Activated naive CD4-positive, alpha-beta T cell treated with anti-CD3 and anti-CD28 coated beads for 36 hours (primary cell): ENCODE measurements at places on chromosomes 2 and 18. TPM values are rescaled to one million over a fixed set of nuclear protein-coding genes. Genes with fewer than 3 reads are reported as not detected.

DLGAP1 gene
- not detected for total RNA-seq

PAX8 gene
- total RNA-seq, result 2.8 TPM

VWA3B gene
- total RNA-seq, result not detected

AFF3 gene
- total RNA-seq, result 1.5 TPM

CNGA3 gene
- total RNA-seq, result not detected

SLC14A1 gene
- total RNA-seq, result 0.26 TPM

REEP1 gene
- 0.19 TPM for total RNA-seq

MC5R gene
- total RNA-seq, result not detected

MARCHF4 gene
- total RNA-seq, result not detected

ID2 gene
- total RNA-seq, result 73.9 TPM

ZDBF2 gene
- total RNA-seq, result 3.9 TPM

DNA sequence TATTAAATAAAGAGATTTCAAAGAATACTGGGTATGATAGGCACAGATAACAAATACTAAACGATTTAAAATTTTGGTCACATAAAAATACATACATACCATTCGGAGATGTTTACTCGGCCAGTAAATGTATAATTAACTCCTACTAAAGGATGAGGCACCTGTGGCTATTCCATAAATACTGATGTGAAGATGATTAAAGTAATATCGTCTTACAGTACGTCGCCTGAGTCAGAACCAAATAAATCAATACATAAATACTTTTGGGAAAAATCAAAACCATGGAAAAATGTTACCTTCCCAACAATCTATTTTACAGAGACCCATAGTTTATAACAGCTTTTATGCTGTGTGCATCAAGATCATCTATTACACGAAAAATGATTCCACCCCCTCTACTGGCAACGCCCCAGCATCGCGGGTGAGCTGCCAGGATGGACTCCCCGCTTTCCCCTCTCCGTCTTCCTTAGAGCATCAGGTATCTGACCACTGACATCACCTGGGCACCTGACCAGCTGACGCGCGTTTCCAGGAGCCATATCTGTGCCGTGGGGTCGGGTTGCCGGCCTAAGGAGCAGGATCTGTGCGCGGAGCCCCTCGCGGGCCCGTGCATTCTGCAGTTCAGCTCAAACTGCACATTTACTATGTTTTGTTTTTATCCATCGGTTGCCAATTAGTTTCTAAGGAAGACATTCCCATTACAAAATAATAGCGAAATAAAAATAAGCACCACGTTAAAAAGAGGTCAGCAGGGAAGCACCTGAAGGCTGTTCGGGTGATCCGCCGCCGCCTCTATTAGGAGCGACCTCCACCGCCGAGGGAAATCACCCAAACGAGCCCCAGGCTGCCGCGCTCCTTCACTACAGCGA, 901 bp downstream of the ICA1L start:
- peak; percentile 85 for DNase-seq

DNA sequence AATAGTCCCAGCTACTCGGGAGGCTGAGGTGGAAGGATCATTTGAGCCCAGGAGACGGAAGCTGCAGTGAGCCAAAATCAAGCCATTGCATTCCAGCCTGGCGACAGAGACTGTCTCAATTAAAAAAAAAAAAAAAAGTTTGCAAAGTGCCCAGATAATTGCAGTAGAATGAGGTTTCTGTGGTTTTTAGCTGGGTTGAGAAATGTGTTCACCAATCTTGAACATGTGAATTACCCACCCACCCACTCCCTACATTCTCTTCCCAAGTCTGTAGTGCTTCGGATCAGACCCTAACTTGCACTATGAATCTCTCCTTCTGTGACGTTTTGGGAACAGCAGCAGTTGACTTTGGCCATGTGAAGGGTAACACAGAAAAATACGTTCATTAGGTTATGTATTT, 247.3 kb downstream of the PTGR3 start:
- DNase-seq, result no peak

- DNase-seq, result no peak
Observed at GRCh38 chr2:240151477-240152031, 11.1 kb upstream of the OTOS start.

DNA sequence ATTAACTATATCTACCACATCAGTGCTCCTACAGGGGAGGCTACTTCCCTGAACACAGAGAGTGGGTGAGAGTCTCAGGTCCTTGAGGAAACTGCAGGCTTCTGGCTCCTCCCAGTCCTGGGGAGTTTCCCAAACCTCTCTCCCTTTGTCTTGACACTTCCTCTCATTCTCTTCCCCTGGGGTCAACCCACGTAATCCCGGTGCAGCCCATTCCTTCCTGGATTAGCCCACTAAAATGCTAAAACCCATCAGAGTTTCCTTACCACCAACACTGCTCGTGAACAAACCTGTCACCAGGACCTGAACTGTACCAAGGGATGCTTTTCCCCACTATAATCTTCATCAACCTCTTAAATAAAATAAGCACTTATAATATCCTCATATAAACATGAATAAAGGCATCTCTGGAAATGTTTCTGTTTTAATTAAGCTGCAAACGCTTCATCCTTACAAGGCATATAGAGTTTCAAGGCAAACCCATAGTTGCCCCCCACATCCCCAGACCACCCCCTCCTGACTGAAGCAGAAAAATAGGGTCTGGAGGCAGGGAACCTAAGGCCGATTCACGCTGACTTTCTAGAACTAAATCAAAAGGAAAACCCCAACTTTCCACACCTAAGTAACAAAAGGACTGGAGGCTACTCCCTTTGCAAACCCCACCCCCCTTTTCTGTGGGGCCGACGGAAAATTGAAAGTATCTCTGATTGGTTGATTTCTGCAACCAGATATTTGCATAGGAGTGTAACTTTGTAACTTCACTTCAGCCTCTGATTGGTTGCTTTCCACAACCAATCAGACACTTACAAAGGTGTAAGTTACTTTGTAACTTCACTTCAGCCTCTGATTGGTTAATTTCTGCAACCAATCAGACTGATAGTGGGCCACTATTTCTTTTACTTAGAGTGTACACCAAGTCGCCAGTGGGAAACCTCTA, 19.0 kb downstream of the TMSB10 start:
- peak; percentile 90 for DNase-seq

DNA sequence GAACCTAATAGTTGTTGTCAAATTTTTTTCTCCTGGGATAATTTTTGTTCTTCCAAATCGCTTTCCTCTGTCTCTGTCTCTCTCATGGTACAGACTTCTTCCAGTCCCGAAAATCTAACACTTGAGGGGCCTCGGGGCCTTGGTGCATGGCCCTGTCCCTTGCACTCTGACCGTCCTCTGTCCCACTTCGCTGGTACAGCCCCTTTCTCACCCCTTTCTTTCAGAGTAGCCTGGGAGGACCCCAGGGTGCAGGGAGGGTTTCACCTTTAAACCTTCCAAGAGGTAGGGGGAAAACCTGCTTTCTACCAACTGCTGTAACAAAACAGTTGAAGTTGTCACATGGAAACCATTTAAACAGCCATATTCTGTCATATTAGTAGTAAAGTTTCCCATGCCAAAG, 22.2 kb upstream of the FAHD2A start:
- DNase-seq, result no peak

GRCh38 chr2:201151127-201151981, 31.6 kb upstream of the CASP10 start:
- DNase-seq, result no peak

DNA sequence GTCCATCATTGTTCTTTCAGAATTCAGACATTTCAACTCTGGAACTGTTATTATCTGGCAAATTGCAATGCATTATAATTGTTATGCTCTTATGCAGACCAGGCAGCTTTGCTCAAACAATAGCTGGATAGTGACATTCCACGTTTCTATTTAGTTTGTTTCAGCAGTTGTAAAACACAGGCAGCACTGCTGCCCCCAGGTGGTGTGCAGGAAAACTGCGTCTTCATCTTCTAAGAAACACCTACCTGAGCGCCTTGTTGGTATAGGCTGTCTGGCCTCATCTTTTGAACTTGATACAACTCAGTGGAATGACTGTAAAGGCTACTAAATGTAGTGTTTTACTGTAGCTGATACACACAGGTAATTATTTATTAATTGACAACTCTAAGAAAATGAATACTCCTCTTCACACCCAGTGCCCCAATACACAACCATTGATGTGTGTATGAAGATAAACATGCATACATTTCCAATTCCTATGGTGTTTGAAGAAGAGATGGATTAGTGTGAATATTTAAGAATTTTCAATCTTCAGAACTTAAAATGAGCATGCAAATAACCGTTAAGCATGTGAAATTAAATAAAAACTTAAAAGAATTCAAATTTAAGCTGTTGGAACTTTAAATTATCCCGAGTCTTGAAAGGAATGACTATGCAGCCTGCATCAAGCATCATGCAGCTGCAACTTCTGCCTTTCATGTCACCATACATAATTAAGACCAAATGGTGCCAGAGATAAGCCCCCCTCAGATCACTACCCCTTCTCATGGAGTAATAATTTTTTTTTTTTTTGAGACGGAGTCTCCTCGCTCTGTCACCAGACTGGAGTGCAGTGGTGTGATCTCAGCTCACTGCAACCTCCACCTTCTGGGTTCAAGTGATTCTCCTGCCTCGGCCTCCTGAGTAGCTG, 85.6 kb downstream of the CD8B2 start:
- DNase-seq, result peak; percentile 46

DNA sequence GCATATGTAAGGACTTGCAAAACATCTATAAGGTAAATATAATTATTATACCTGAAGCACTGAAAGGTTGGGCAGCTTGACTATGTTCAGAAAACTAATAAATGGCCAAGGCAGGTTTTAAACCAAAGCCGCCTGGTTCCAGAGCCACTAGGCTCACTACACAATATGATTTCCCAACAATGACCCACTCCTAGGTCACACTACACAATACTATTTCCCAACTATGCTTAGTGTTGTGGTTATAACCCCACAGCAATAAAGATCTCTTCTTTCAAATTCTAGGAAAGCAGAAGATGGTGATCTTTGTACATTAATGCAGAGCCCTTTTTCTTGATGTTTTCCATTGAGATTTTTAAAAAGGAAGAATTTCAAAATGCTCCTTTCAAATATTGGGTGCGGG, 180.4 kb downstream of the CYRIA start:
- DNase-seq, result no peak

DNA sequence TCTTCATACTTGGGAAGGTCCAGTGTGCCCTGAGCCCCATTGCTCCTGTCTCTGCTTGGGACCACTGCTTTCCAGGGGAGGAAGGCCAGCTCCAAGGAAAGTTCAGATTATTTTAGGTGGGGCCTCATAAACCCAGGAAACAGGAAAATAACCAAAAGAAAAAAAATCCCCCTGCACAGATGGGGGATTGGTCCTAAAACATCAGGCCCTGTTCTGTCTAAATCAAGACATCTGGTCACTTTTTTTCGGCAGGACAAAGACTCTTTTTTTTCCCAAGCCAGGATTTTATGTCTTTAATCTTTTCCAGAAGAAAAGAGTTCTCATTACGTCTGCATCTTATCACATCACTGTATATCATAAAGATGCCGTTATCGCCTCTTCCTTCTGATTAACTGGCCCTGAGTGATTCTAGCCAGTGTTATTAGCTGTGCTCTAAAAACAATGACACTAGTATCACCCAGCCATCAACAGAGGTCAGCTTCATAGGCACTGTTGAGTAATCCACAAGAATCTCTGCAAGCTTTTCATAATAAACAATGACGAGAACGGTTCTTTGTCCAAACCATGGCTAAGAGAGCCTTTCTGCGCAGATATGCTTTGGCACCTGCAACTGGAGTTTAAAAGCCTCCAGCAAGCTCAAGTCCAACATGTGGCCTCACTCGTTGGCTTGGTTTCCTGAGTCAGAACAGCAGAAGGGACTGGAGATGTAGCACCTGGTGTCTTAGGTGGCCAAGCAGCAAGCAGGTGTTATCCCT, 138.2 kb downstream of the VAPA start:
- DNase-seq, result no peak
